ENCODE measurements at places on chromosomes 5 and 9.
A peak's percentile ranks its signal among the peaks of the same experiment; 100 is the strongest.

DNA sequence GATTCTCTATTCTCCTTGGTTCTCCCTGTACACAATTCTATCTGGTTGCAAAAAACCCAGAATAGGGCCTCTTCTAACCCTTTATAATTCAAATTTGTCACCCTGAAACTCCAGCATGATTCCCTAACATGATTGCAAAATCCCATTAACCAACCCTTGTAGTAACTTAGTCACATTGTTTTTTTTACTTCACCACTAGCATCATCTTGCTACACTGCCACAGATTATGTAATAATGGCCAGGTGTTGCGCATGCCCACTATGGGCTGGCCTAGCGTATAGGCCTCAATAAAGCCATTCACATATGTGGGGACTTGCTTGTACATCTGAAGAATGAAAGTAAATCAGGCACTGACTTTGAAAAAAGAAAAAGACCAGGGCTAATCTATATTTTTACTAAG is 25.7 kb downstream of the FAM170A start:
- no peak for DNase-seq

- no peak for DNase-seq
Measured at GRCh38 chr5:142248853-142249462, 75.9 kb downstream of the SPRY4 start.

GRCh38 chr9:3480353-3480655 is 45.5 kb downstream of the RFX3 start:
- no peak for DNase-seq

DNA sequence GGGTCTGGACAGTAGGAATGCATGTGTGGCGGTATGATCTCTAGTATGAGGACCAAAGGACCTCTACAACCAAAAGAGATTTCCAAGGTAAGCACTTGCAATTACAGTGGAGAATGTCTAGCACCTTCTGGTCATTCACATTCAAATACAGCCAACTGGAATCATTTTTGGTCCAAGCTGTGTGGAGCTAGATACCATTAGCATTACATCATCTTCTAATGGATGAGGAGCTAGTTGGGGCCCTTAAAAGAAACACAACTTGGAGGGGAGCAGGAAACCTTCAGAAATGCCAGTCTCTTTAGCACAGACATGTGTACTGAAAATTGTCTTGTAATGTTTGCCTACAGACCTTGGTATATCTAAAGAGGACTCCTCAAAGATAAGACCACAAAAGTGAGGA is 244.7 kb downstream of the BNC2 start:
- no peak for DNase-seq

GRCh38 chr9:77989458-77989857 is 42.2 kb downstream of the GNAQ start:
- DNase-seq, result no peak

DNA sequence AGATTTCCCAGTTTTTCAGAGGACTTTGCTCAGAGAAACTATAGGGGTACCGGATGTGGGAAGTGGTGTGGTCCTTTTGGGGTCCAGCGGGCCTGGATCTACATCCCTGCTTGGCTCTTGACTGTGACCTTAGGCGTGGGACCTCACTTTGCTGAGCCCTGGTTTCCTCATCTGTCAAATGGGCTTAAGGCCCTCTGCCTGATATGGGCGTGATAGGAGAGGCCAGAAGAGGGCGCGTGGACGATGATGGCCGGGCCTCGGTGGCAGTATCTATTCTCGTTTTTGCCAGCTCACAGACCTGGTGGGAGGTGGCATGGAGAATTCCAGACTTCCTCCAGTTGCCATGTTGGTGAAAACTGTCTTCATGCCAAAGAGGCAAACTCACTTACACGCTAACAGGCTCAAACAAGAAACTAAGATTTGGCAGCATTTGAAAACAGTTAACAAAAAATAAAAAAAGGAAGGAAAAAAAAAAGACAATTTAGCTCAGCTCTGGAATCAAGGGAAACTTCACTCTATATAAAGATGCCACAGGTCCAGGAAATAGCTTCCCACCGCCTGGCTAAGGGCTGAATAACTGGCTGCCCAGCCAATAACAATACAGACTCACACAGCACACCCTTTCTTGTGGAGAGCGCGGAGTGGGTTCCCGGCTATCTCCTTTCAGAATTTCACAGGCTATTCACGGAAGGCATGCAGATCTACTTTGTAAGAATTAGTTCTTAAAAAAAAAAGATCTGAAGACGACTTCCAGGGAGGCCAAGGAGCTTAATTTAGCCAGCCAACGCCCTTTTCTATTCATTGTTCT is 1.7 kb downstream of the SH3PXD2B start:
- DNase-seq, result peak; percentile 30

- no peak for DNase-seq
Measured at GRCh38 chr5:172421020-172421419, 33.3 kb downstream of the SH3PXD2B start.

- no peak for DNase-seq
Measured at GRCh38 chr9:136046554-136046920, 48.6 kb downstream of the NACC2 start.

- no peak for DNase-seq
Measured at GRCh38 chr9:33443464-33444154, 3.8 kb downstream of the AQP3 start.

DNA sequence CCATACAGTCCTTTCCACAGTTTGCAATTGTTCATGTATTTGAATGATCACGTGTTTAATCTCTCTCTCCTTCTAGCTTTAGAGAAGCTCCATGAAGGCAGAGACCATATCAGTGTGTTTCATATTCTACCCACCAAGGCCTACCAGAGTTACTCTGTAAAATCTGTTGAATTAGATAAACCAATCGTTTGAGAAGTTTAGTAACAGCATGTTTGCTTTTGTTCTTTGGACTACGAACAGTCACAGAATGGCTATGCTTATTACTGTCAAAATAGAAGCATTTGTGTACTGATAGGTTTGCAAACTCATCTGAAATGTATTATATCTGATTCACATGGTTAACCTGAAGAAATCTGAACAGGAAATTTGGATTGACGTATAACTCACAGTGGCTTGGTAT is 93.8 kb downstream of the ITGA1 start:
- no peak for DNase-seq

DNA sequence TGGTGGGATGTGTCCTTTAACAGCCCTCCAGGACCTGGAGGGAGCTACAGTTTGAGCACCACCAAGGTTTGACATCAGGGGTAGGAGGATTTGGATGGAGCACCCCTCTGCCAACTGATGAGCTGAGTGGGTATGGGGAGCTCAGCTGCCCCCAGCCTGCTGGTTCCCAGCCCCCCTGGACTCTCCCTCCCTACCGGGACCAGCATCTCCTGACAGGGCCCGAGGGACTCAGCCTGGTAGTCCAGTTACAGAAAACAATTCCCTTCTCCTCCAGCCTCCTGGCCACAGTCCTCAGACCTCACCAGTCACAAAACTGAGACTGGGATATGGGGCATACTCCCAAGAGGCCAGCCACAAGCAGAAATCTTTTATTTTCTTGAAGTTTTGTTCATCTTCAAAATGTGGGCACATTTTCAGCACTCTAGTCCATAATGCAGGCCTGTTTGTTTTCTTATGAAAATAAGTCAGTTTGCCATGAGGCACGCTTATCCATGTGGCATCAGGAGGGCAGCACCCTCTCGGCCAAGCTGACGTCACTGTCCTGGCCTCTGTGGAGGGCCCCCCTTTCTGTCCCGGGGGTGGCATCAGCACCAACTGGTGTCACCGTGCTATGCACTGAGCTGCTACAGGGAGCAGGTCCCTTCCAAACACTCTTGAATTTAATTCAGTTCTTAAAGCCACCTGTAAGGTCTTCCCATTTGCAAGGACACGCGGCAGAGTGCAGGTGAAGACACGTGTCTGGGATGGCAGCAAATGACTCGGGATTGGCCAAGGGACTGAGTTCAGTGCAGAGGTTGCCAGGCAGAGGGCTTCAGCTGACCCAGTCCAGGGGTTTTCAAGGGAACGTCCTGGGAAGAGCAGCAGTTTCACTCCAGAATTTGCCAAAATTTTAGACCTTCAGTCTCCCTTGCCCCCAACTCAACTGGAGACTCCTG is 187.6 kb downstream of the GADD45G start:
- no peak for DNase-seq
